Lower lobe of right lung (tissue), 2 donors: ENCODE measurements at places on chromosomes 3 and 15. TPM values are rescaled to one million over a fixed set of nuclear protein-coding genes. Genes with fewer than 3 reads are reported as not detected.

ZPLD1 gene
- total RNA-seq = not detected

NR2E3 gene
- not detected for total RNA-seq

NEDD4 gene
- 16.5 TPM for total RNA-seq

CP gene
- total RNA-seq = 48.9 TPM

SAMD7 gene
- not detected for total RNA-seq

ATRIP gene
- total RNA-seq = 5.9 TPM

DUOXA2 gene
- not detected for total RNA-seq

FAM107A gene
- total RNA-seq = 74.5 TPM

NR1I2 gene
- total RNA-seq = 0.21 TPM

SIDT1 gene
- 5.3 TPM for total RNA-seq

CTXND1 gene
- 1.8 TPM for total RNA-seq

DNA sequence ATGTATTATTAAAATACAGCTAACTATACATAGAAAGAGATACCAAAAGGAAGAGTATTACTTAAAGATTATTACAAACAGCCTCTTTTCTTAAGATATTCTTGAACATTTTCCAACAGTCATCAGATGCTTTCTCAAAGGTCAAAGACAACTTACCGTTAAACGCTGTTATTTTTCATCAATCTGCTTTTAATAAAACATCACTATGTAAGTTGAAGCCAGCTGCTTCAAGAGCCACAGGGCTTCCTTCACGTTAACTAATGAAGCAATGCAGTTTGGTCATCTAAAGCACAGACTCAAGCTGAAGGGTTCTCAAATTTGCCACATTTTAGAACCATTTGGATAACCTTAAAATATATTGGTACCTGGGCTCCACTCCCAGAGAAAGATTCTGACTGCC is 578.8 kb downstream of the ROBO2 start:
- no peaks in the 10 kb centered on the region for H3K27me3 ChIP-seq
- no peak overlapping the region for H3K4me3 ChIP-seq
- H3K27ac ChIP-seq = no peak overlapping the region

DNA sequence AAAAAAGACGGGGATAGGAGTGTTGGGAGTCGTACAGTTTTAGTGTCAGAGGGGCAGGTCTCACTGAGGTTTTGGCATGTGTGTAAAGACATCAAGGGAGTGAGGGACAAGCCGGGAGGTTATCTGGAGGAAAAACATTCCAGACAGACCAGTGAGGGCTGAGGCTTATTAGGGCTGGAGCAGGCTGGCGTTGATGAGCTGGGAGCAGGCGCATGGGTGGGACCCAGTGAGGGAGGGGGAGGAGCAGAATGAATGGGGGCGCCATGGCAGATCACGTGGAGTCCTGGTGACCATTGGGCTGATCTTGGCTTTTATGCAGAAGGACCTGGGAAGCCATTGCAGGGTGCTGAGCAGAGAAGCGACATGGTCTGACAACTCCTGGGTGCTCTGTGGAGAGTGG is 180.2 kb downstream of the SLCO3A1 start:
- H3K36me3 ChIP-seq = no peaks in the 10 kb centered on the region
- no peak overlapping the region for H3K4me3 ChIP-seq
- no peak for DNase-seq
- H3K27ac ChIP-seq = no peak overlapping the region
- H3K4me1 ChIP-seq = peaks cover 26% of the 10 kb centered on the region

DNA sequence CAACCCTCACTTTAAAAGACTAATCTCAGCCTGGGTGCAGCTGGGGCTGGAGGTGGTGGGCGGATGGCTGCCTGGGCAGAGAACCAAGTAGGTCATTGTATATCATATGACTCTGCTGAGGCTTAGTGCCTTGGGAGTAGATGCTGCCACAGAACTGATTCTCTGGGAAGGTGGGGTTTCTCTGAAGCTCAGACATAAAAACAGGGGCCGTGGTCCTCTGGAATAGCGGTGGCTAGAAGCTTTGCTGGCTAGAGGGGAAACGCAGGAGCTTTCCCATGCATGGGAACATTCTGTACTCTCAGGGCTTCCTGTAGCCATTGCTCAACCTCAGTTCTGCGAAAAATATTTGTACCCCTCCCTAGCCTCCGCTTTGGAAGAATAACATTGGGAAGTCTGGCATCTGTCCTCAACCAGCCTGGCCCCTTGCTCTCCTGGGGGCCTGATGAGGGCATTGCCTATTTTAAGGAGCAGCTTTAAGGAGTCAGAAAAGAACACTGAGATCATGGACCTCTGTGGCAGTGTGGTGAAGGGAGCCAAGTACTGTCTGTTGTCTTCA is 14.7 kb downstream of the TIMP4 start:
- peak; percentile 51 for DNase-seq
- peak overlapping the region; percentile 76 for H3K27ac ChIP-seq
- no peaks in the 10 kb centered on the region for H3K36me3 ChIP-seq
- peaks cover 32% of the 10 kb centered on the region for H3K4me1 ChIP-seq

- no peaks in the 10 kb centered on the region for H3K27me3 ChIP-seq
- H3K36me3 ChIP-seq = peaks cover 61% of the 10 kb centered on the region
- DNase-seq = no peak
- H3K4me3 ChIP-seq = no peak overlapping the region
- H3K4me1 ChIP-seq = no peaks in the 10 kb centered on the region
Measured at GRCh38 chr3:187072511-187072910, 66.8 kb downstream of the RPL39L start.

DNA sequence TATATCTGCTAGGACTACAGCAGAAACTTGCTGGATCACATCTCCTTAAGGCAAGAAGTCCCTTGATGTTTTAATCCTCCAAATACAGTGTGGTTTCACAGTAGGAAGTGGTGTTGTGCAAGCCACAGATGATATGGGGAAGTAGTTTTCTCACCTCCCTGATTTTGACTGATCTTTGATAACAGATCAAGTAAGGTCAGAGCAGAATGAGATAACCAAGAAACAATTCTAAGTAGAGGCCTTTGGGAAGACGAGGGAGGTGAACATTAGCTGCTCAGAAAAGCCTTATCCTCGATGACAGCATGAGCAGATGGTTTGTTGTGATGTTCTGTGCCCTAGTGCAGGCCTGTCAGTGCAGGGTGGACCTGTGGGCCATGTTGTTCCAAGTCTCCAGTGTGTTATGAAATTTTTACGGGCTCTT is 61.3 kb downstream of the RIOX2 start:
- no peak overlapping the region for H3K4me3 ChIP-seq
- DNase-seq = no peak
- no peak overlapping the region for H3K27ac ChIP-seq
- H3K4me1 ChIP-seq = peaks cover 13% of the 10 kb centered on the region
- H3K36me3 ChIP-seq = peaks cover 23% of the 10 kb centered on the region

- H3K27me3 ChIP-seq = no peaks in the 10 kb centered on the region
- H3K4me1 ChIP-seq = no peaks in the 10 kb centered on the region
- no peak overlapping the region for H3K27ac ChIP-seq
Measured at GRCh38 chr3:176855901-176856486, 341.3 kb downstream of the TBL1XR1 start.

GRCh38 chr3:137264843-137265330 is 307.1 kb downstream of the IL20RB start:
- H3K36me3 ChIP-seq = no peaks in the 10 kb centered on the region
- no peak overlapping the region for H3K4me3 ChIP-seq
- no peak overlapping the region for H3K27ac ChIP-seq
- H3K4me1 ChIP-seq = no peaks in the 10 kb centered on the region

- no peaks in the 10 kb centered on the region for H3K4me1 ChIP-seq
- no peak overlapping the region for H3K4me3 ChIP-seq
- H3K27ac ChIP-seq = no peak overlapping the region
- DNase-seq = no peak
- H3K36me3 ChIP-seq = no peaks in the 10 kb centered on the region
- no peaks in the 10 kb centered on the region for H3K27me3 ChIP-seq
Measured at GRCh38 chr15:47866446-47866845, 149.1 kb downstream of the SEMA6D start.

DNA sequence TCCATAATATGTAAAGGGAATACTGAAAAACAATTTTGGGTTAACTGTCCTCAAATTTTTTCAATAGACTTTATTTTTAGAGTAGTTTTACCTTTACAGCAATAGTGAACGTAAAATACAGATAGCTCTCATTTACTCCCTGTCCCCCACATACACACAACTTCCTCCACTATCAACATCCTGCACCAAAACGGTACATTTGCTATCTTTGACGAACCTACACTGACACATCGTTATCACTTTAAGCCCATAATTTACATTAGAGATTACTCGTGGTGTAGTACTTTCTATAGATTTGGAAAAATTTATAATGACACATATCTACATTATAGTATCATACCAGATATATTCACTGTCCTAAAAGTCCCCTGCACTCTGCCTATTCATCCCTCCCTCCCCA is 16.9 kb upstream of the P2RY1 start:
- H3K4me1 ChIP-seq = peaks cover under 1% of the 10 kb centered on the region
- H3K36me3 ChIP-seq = no peaks in the 10 kb centered on the region
- no peak for DNase-seq
- H3K27ac ChIP-seq = no peak overlapping the region
- H3K27me3 ChIP-seq = no peaks in the 10 kb centered on the region

- no peaks in the 10 kb centered on the region for H3K36me3 ChIP-seq
- H3K27me3 ChIP-seq = no peaks in the 10 kb centered on the region
- H3K4me3 ChIP-seq = no peak overlapping the region
- H3K27ac ChIP-seq = no peak overlapping the region
- DNase-seq = no peak
Measured at GRCh38 chr3:123805504-123805903, 78.6 kb downstream of the MYLK start.

- peak within 1 kb of the TSS; percentile 94 for H3K27ac ChIP-seq
- H3K4me1 ChIP-seq = peaks cover 40% of the 10 kb centered on the region
- peaks cover 36% of the 10 kb centered on the region for H3K36me3 ChIP-seq
- peak within 1 kb of the TSS; percentile 73 for H3K4me3 ChIP-seq
- DNase-seq = peak; percentile 93
- H3K27me3 ChIP-seq = no peaks in the 10 kb centered on the region
Measured at GRCh38 chr3:14947100-14947885, at the start of gene NR2C2. NR2C2 (plus strand) TSS chr3:14947583; CDS start chr3:15003915, 56,332 bp downstream.

DNA sequence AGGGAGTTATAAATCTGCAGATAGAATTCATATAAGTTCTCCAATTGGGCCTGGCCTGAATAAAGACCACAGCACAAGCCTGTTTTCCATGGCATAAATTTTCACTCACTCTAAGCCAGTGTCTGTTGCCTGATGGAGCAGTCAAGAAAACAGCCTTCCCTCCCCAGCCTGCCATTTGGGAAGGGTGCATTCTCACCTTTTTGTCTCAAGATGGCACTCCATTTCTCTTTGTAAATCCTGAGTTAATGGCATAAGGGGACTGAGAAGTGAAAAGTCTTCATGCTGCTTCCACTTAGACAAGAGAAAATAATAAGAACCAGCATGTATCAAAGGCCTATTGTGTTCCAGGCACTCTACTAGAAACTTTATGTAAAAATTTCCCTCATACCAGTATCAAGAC is 115.6 kb upstream of the MANF start:
- H3K27me3 ChIP-seq = peaks cover 6% of the 10 kb centered on the region
- no peaks in the 10 kb centered on the region for H3K4me1 ChIP-seq
- no peaks in the 10 kb centered on the region for H3K36me3 ChIP-seq
- H3K27ac ChIP-seq = no peak overlapping the region

- H3K4me3 ChIP-seq = no peak overlapping the region
- H3K4me1 ChIP-seq = no peaks in the 10 kb centered on the region
- H3K36me3 ChIP-seq = peaks cover 4% of the 10 kb centered on the region
Measured at GRCh38 chr3:120730576-120731542, 11.5 kb downstream of the RABL3 start.

GRCh38 chr3:71846185-71846584 is 61.2 kb upstream of the PROK2 start:
- H3K4me1 ChIP-seq = no peaks in the 10 kb centered on the region
- no peak overlapping the region for H3K4me3 ChIP-seq
- no peak overlapping the region for H3K27ac ChIP-seq
- H3K27me3 ChIP-seq = no peaks in the 10 kb centered on the region
- no peaks in the 10 kb centered on the region for H3K36me3 ChIP-seq
- no peak for DNase-seq

DNA sequence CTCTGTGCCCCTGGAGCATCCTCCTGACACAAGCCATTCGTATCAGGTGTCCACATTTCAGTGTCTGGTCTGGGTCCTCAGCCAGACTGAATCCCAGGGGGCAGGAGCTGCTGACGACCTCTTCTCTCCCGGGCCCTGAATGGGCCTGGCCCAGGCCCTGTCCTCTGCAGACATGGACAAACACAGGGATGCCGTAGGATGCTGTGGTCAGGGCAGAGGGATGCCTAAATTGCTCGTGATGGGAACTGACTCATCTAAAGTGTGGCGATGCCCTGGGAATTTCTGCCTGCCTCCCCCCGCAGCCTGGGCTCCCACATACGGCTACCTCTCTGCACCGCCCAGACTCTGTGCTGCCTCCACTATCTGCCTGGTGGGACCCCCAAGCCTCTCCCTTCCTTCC is 58.5 kb upstream of the CTSH start:
- no peaks in the 10 kb centered on the region for H3K36me3 ChIP-seq
- H3K27me3 ChIP-seq = no peaks in the 10 kb centered on the region
- peaks cover 15% of the 10 kb centered on the region for H3K4me1 ChIP-seq
- DNase-seq = no peak
- no peak overlapping the region for H3K27ac ChIP-seq

DNA sequence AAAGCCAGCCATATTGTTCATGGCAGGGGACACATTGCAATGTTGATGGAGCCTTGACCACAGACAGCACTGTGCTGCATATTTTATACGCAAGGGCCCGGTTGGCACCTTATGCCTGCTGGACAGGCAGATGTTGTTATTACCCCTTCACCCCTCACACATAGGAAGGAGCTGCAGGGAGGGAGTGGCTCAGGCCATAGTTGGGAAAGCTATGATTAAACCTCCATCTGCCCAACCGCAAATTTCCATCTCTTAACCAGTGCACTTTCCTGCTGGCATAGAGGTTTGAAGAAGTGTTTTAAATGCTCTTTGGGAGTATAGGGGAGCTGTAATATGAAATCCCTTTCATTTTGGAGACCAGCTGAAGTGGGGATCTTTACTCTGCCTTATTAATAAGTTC is 224.7 kb downstream of the CACNA2D3 start:
- no peaks in the 10 kb centered on the region for H3K36me3 ChIP-seq
- no peak for DNase-seq
- H3K27ac ChIP-seq = no peak overlapping the region
- no peaks in the 10 kb centered on the region for H3K27me3 ChIP-seq
- H3K4me3 ChIP-seq = no peak overlapping the region
- no peaks in the 10 kb centered on the region for H3K4me1 ChIP-seq

DNA sequence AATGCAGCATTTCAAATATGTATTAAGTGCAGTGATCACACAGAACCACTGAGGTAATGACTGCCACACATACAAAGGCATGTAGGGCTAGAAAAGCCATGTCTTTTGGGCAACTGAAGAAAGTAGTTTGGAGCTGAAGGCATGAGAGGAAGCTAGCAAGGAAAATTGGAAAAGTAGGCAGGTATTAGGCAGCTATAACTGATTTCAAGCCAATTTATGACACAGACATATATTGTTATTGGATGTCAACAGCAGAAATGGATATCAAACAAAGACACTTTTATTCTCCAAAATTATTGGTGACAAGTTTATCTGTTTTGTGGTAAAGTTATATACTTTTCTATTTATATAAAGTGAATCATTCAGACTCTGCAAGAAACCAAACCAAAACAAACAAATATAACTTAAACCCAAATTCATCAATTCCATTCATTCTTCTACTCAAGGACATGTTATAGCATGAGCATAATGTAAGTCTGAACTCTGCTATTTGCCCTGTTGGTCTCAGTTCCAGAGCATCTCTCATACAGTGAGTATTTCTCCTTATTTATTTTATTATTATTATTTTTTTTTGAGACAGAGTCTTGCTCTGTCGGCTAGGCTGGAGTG is 307.4 kb upstream of the COL8A1 start:
- H3K4me3 ChIP-seq = no peak overlapping the region
- H3K36me3 ChIP-seq = no peaks in the 10 kb centered on the region
- H3K4me1 ChIP-seq = no peaks in the 10 kb centered on the region
- no peak for DNase-seq
- H3K27ac ChIP-seq = no peak overlapping the region

- H3K4me1 ChIP-seq = peaks cover 4% of the 10 kb centered on the region
- no peaks in the 10 kb centered on the region for H3K27me3 ChIP-seq
- no peak overlapping the region for H3K27ac ChIP-seq
- H3K4me3 ChIP-seq = no peak overlapping the region
Measured at GRCh38 chr3:8653800-8654408, 9.3 kb upstream of the SSUH2 start.
